Right cardiac atrium (tissue), 5 donors: ENCODE measurements at places on chromosomes 4 and X.

- no peak for DNase-seq
Measured at GRCh38 chr4:114040319-114041116, 61.1 kb upstream of the ARSJ start.

GRCh38 chr4:1968686-1969295 is 40.0 kb downstream of the NELFA start:
- no peak for DNase-seq

GRCh38 chrX:13786048-13786447 is 30.8 kb downstream of the GPM6B start:
- DNase-seq = no peak

- DNase-seq = no peak
Measured at GRCh38 chr4:66482186-66482585, 811.9 kb upstream of the EPHA5 start.

GRCh38 chr4:99915449-99915848 is 21.2 kb upstream of the LAMTOR3 start:
- DNase-seq = no peak

DNA sequence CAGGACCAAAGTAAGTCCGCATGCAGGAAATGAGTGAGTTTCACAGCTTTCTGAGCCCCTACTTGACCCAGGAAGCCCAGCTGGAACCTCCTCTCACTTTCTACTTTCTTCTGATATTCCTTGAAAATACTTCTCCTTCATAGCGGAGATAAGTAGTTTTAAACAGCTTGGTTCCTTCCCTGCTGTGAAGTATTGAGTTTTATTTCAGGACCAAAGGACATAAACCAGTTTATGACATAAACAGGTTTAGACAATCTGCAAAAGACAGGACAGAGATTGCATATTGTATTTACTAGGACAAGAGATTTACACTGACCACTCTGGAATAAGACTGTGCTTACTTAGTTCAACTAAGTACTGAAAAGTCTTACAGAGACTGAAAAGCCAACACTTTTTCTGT is 54.8 kb downstream of the PAGE2 start:
- no peak for DNase-seq

GRCh38 chrX:134476284-134476683 is 16.3 kb downstream of the HPRT1 start:
- no peak for DNase-seq

GRCh38 chr4:176927664-176928063 is 134.9 kb upstream of the VEGFC start:
- no peak for DNase-seq

- no peak for DNase-seq
Measured at GRCh38 chr4:76546759-76547742, 112.0 kb downstream of the SHROOM3 start.

GRCh38 chrX:39601231-39602177 is 496.3 kb downstream of the BCOR start:
- DNase-seq = no peak

- no peak for DNase-seq
Measured at GRCh38 chrX:9114245-9114644, 80.3 kb upstream of the FAM9B start.

GRCh38 chr4:122539861-122540465 is 80.9 kb downstream of the IL21 start:
- no peak for DNase-seq

DNA sequence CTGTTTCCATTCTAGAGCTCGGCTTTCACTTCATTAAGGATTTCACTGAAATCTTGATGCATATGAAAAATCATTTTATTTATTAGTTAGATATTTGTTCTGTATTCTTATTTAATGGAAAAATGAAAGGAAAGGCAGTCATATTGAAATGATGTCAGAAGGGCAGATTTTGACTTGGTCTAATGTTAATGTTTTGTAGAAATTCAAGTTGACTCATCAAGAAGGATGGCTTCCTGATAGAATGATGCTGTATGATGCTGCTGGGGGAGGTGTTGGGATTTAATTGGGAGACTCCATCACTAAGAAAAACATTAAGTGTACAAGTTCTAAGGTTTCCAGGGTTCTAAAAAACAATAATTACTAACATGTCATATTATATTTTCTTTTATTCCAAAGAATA is 204.8 kb downstream of the PDGFC start:
- no peak for DNase-seq

DNA sequence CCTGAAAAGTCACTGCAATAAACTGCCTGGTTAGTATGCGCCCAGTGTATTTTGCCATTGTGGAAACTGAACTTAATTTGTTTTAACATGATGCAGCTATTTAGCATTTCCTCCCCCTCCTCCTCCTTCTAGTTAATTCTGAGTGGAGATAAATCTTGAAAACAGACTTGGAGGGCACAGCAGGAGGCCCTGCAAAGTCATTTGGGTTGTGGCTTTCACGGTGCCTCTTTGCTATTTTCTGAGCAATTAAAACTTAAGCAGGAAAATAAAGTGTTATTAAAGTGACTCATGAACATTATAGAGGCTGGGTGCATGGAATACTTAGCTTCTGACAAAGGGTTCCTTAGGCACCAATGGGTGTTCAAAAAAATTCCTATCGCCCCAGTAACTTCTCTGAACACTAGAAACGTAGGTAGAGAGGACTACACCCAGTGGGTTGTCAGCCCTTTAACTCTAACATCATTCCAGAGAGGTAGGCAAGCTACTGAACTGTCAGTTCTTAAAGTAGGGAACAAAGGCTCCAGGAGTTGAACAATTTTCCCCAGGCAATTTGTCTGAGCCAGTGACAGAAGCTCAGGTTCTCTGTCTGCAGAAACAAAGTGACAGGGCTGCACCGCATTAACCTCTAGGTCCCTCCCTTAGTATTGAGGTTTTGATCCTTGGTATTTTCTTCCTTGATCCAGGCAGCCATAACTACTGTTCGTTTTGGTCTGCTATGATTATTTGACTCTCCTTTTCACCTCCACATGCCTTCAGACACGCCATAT is 158.3 kb upstream of the KIT start:
- no peak for DNase-seq

GRCh38 chr4:124711471-124712371 is 811 bp downstream of the ANKRD50 start:
- no peak for DNase-seq

GRCh38 chr4:175435381-175435783 is 376.7 kb downstream of the GPM6A start:
- DNase-seq = no peak

DNA sequence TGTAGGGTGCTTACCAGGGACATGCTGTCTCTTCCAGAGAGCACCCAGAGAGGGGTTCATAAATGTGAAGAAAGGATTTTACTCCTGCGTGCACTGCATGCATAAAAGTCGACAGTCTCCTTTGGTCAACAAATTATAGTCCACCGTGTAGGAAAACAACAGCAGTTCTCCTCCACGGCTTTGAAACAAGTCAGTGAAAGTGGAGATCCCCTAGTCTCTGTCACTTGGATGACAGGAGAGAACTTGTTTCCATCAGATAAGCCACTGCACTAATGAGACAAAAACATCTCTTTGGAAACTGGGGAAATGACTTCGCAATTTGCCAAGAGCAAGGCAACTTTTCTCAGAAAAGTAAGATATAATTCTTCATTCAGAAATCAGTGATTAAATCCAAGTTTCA is 9.7 kb downstream of the UNC5C start:
- DNase-seq = no peak

- DNase-seq = no peak
Measured at GRCh38 chr4:114115526-114115925, 136.1 kb upstream of the ARSJ start.

DNA sequence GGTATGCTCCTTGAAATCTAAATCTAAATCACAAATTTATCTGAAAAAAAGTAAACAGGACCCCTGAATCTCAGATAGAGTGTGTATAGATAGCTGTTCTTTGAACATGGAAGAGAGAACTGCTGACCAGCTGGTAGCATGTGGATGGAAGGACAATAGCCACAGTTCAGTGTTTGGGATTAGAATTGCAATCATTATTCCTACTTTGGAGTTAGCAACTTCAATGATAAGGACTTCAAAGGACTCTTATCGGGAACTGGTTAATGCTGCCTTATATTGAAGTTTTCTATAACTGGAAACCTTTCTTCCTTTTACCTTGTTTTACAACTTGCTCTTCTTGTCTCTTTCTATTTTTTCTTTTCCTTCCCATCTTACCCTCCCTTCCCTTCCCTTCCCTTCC is 5.0 kb downstream of the AFM start:
- no peak for DNase-seq

- no peak for DNase-seq
Measured at GRCh38 chrX:35728481-35728880, 69.7 kb upstream of the MAGEB16 start.

DNA sequence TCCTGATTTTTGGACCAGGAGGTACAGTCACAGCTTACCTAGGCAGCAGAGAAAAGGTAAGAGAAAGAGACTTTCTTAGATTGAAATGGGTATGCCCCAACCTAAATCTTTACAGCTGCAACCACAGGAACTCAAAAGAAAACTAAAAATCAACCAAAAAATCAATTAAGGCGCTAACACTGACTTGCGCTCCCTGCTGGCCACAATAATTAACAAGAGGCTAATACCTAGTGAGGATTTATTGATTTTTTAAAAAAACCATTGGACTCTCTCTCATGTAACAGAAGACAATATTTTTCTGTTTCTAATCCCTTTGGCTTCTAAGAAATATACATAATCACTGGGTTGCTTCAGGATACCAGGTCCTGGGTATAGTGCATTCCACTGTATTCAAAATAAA is 153.9 kb upstream of the TENM3 start:
- DNase-seq = no peak

DNA sequence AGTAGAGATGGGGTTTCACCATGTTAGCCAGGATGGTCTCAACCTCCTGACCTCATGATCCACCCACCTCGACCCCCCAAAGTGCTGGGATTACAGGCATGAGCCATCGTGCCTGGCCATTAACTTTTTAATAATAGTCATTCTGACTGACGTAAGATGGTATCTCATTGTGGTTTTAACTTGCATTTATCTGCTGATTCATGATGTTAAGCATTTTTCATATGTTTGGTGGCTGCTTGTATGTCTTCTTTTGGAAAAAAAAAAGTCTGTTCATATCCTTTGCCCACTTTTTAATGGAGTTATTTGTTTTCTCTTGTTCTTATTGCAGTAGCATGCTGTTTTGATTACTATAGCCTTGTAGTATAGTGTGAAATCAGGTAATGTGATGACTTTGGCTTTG is 45.8 kb downstream of the ANXA10 start:
- DNase-seq = no peak

GRCh38 chr4:138035781-138036258 is 206.3 kb downstream of the SLC7A11 start:
- no peak for DNase-seq

DNA sequence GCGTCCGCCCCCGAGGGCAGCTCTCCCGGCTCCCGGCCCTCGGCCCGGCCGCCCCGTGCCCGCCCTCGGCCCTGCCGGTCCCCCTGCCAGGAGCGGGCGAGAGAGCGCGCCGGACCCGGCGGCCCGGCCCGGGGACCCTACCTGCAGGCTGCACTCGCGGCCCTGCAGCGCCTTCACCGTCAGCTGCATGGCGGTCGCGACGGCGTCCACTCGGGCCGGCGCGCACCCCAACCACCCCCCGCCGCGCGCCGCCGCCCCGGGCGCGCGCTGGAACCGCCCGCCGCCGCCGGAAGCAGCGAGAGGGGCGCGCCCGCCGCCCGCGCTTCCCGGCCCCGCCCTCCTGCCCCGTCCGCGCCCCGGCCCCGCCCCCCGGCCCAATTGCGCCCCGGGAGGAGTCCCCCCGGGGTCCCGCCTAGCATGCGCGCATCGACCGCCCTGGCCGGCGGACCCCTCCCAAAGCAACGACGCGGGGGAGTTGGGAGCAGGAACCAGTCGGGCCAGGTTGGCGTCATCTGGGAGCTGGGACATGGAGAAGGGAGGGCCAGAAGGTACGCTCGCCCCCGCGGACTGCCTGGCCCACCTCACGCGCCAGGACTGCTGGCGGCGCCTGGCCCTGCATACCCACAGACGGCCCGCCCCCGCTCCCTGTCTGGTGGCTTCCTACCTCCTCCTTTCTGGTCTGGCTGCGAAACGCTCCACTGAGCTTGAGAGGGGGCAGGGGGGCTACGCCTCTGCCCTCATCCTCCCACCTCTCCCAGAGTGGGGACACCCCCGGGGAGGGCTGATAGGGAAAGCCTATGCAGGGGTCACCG is at the start of gene UBL4A:
UBL4A (minus strand) TSS at position 220 of the 812 bp plus-strand sequence; CDS start at position 189, 31 bp downstream.
- peak; percentile 89 for DNase-seq

GRCh38 chrX:41085878-41086626 is 807 bp downstream of the USP9X start:
- peak; percentile 79 for DNase-seq

GRCh38 chrX:74656079-74656745 is 41.8 kb upstream of the RLIM start:
- no peak for DNase-seq

DNA sequence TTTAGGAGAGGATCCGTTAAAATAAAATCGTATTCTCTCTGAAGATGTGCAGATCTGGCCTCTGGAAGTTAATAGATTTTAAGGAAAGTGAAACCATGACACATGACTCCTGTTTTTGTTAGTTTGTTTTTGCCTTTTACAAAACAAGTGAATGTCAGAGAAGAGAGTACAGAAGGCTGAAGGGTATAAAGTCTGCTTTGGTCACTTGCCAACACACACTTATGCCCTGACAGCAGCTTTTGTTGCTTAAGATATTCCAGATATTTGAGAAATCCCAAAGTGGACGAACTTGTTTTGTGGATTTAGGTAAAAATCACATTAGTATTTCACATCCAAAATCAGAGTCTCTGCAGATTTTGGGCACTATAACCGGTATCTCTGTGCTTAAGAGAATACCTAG is 192.4 kb upstream of the RASGEF1B start:
- DNase-seq = no peak

DNA sequence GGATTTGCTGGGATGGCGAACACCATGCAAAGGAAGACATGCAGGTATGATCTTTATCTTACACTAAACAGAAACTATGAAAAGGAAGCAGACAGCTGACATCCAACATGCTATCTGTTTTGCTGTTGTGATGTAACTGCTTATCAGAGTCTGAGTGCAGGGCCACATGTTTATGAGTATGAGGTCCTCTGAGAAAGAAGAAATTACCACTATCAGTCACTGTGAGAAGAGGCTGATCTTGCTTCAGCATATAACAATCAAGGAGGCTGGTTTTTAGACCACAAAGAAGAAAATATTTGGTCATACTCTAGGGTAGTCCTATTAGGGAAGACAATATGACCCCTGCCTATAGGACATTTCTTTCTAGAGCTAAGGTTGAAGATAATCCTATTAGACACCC is 18.5 kb downstream of the CLGN start:
- DNase-seq = no peak

DNA sequence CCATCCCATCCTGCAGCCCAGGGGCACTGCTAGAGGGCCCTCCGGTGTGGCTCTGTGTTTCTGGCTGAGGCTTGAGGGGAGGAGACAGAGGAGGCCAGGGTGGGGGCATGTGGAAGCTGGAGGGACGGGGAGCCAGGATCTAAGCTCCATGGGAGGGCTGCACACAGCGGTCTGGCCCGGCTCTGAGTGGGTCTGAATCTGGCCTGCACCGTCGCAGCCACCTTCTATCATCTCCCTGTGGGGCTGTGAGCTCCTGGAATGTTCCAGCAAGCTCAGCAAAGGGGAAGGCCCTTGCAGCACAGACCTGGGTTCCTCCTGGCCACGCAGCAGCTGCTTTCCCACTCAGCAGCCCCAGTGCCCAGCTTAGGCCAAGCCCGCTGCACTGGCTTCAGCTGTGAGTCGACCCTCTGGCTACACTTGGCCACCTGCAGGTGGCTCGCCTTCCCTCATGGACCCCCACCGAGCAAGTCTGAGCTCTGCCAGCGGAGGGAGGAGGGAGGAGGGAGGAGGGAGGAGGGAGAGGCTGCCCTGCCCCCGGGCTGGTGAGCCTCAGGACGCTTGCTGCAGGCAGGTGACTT is 5.3 kb downstream of the NKX1-1 start:
- DNase-seq = peak; percentile 22
